ENCODE measurements at places on chromosomes 5 and 9. TPM values are rescaled to one million over a fixed set of nuclear protein-coding genes. Genes with fewer than 3 reads are reported as not detected.

GRCh38 chr5:126360467-126360866 lies 62.7 kb upstream of the GRAMD2B start:
- no peak overlapping the region for H3K27ac ChIP-seq
- no peak for DNase-seq
- no peaks in the 10 kb centered on the region for H3K4me1 ChIP-seq
- H3K36me3 ChIP-seq = no peaks in the 10 kb centered on the region
- no peak overlapping the region for H3K4me3 ChIP-seq
- H3K27me3 ChIP-seq = no peaks in the 10 kb centered on the region

GRCh38 chr5:72848474-72849428 lies 32.3 kb downstream of the TNPO1 start:
- no peaks in the 10 kb centered on the region for H3K27me3 ChIP-seq
- DNase-seq = peak; percentile 73
- H3K27ac ChIP-seq = peak overlapping the region; percentile 91
- H3K4me3 ChIP-seq = peak overlapping the region; percentile 76
- H3K4me1 ChIP-seq = peaks cover 62% of the 10 kb centered on the region
- peaks cover 6% of the 10 kb centered on the region for H3K36me3 ChIP-seq

- no peak for DNase-seq
- H3K27ac ChIP-seq = no peak overlapping the region
- H3K4me1 ChIP-seq = peaks cover 7% of the 10 kb centered on the region
These were observed 3.1 kb downstream of the GCNT1 start for GRCh38 chr9:76462126-76462525.

- DNase-seq = no peak
- no peaks in the 10 kb centered on the region for H3K36me3 ChIP-seq
- no peak overlapping the region for H3K4me3 ChIP-seq
- peak overlapping the region; percentile 6 for H3K27ac ChIP-seq
- no peaks in the 10 kb centered on the region for H3K27me3 ChIP-seq
- peaks cover 14% of the 10 kb centered on the region for H3K4me1 ChIP-seq
These were observed 290.6 kb downstream of the OSTF1 start for GRCh38 chr9:75378926-75379325.

GRCh38 chr9:78325343-78325742 lies 28.4 kb downstream of the PSAT1 start:
- no peak overlapping the region for H3K4me3 ChIP-seq
- DNase-seq = no peak

GRCh38 chr5:148979083-148979723 lies 83.7 kb downstream of the SH3TC2 start:
- H3K27me3 ChIP-seq = no peaks in the 10 kb centered on the region
- peak overlapping the region; percentile 75 for H3K27ac ChIP-seq
- DNase-seq = peak; percentile 86
- H3K4me1 ChIP-seq = peaks cover 9% of the 10 kb centered on the region
- no peak overlapping the region for H3K4me3 ChIP-seq

DNA sequence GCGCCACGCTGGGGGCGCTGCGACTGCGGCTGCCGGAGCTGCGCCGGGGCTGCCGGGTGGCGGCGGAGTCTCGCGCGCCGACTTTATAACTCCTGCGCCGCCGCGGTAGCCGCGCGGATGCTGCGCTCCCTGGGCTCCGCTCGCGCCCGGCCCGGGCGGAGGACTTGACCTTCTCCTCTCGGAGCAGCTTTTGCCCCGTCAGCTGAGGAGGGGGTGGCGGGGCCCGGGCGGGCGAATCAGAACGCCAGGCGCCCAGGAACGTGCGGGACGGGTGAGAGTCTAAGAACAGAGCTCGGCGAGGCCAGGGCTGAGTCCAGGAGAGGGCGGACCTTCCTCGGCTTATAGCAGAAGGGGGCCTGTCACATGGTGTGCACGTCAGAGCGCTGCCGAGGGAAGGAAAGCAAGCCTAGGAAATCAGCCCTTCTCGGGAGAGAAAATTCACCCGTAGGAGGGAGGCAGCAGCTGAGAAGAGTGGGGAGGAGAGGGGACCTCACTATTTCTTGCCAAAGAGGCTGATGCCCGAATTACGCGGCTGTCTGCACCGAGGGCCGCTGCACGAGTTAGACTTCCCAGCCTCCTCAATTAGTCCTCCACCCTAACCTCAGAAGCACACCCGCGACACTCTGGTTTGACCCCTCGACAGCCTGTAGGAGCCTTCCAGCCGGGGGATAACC lies at the start of gene FOXD1:
Gene FOXD1 (minus strand): TSS at position 315 of the 674 bp plus-strand sequence. CDS start 415 bp downstream, outside the sequence.
- peaks cover 26% of the 10 kb centered on the region for H3K4me1 ChIP-seq
- peak; percentile 53 for DNase-seq
- no peak within 1 kb of the TSS for H3K27ac ChIP-seq

DNA sequence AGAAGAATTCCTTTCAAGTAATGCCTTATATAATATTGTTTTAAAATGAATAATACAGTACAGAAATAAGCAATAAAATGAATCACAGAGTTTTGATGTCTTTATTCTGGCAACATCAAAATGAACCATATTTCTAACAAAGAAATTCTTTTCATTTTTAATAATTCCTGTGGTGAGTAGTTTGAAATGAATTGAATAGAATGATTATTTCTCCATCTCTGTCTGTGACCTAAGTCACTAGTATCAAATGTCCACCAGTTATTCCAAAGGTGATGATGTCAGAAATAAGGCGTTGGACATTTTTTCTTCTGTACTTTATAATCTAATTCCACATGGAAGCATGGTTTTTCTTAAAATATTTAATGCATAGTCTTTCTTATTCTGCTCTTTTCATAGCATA lies 106.2 kb downstream of the ADAMTSL1 start:
- no peak overlapping the region for H3K27ac ChIP-seq
- no peak for DNase-seq
- no peak overlapping the region for H3K4me3 ChIP-seq
- H3K4me1 ChIP-seq = no peaks in the 10 kb centered on the region
- H3K36me3 ChIP-seq = no peaks in the 10 kb centered on the region

DNA sequence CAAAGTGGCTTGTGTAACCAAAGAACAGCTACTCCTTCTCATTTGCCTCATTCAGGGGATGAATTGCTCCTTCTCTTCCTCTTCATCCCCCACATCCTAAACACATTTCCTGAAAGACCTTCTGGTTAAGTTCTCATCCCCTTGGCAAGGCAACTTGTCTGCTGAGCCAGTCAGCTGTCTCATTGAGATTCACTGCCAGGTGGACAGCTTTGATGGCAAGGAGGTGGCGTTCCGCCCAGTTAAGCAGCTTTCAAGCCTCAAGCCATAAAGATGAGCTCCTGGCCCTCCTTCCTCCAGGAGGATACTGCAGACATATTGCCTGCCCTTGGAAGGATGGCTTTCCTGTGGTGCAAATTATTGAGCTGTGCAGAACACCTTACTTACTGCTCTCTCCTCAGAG lies 448.6 kb upstream of the MPDZ start:
- no peaks in the 10 kb centered on the region for H3K27me3 ChIP-seq
- H3K4me3 ChIP-seq = no peak overlapping the region
- H3K4me1 ChIP-seq = no peaks in the 10 kb centered on the region
- no peak overlapping the region for H3K27ac ChIP-seq

GRCh38 chr5:73280821-73281746 lies 108.1 kb downstream of the TMEM174 start:
- peaks cover 41% of the 10 kb centered on the region for H3K4me1 ChIP-seq
- H3K4me3 ChIP-seq = no peak overlapping the region
- no peak for DNase-seq
- peaks cover 4% of the 10 kb centered on the region for H3K27me3 ChIP-seq
- H3K36me3 ChIP-seq = no peaks in the 10 kb centered on the region

GRCh38 chr5:67577424-67577823 lies 380.8 kb upstream of the CD180 start:
- H3K27ac ChIP-seq = no peak overlapping the region
- H3K27me3 ChIP-seq = no peaks in the 10 kb centered on the region
- no peaks in the 10 kb centered on the region for H3K36me3 ChIP-seq
- no peak for DNase-seq
- no peak overlapping the region for H3K4me3 ChIP-seq
- peaks cover 10% of the 10 kb centered on the region for H3K4me1 ChIP-seq

- peaks cover 5% of the 10 kb centered on the region for H3K4me1 ChIP-seq
- H3K27ac ChIP-seq = no peak overlapping the region
- no peaks in the 10 kb centered on the region for H3K36me3 ChIP-seq
- peak; percentile 44 for DNase-seq
These were observed 12.4 kb downstream of the PTTG1 start for GRCh38 chr5:160434022-160434531.

DNA sequence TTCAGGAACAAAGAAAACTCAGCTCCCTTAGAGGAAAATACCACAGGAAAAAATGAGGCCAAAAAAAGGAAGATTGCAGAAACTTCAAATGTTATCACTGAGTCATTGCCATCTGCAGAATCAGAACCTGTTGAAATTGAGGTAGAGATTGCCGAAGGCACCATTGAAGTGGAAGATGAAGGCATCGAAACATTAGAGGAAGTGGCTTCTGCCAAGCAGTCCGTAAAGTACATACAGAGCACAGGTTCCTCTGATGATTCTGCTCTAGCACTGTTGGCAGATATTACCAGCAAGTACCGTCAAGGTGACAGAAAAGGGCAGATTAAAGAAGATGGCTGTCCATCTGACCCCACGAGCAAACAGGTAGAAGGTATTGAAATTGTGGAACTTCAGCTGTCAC lies 30.8 kb upstream of the NIM1K start:
- H3K27me3 ChIP-seq = no peaks in the 10 kb centered on the region
- no peak for DNase-seq
- no peak overlapping the region for H3K4me3 ChIP-seq

DNA sequence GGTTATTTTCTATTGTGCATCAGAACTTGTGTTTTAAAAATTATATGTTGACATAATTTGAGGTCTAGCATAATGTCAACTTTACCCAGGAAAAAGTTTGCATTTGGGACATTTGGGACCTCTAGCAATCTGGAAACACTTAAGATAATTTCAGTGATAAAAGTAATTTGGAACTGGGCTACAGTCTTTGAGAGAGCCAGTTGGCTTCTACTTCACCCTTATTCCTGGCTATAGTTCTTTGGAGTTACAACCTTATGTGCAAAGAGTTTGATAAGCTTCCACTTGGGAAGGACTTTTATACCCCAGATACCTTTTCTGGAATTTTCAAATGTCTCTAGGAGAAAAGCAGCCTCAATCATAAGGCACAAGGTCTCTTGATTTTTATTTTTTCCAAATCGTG lies 139.3 kb downstream of the ARRDC3 start:
- H3K27ac ChIP-seq = no peak overlapping the region
- no peaks in the 10 kb centered on the region for H3K36me3 ChIP-seq
- no peaks in the 10 kb centered on the region for H3K27me3 ChIP-seq
- no peaks in the 10 kb centered on the region for H3K4me1 ChIP-seq

MOB3B gene
- total RNA-seq = 22.7 TPM

EIF4E1B gene
- total RNA-seq = not detected

PRSS3 gene
- total RNA-seq = 0.65 TPM

CAMK4 gene
- 2.7 TPM for total RNA-seq

IFNB1 gene
- total RNA-seq = not detected

ZFP37 gene
- 1.1 TPM for total RNA-seq

All from lower lobe of right lung (tissue), 2 donors.